ENCODE measurements at places on chromosomes 5 and 9. TPM values are rescaled to one million over a fixed set of nuclear protein-coding genes. Genes with fewer than 3 reads are reported as not detected.

TAF11L5 gene
- not detected for total RNA-seq

OLFML2A gene
- 0.32 TPM for total RNA-seq

GRM6 gene
- not detected for total RNA-seq

SCGB3A1 gene
- total RNA-seq = not detected

CNOT8 gene
- total RNA-seq = 93.2 TPM

SH3RF2 gene
- total RNA-seq = 2.6 TPM

NR2F1-AS1 gene
- 12.2 TPM for total RNA-seq

F2RL2 gene
- 0.65 TPM for total RNA-seq

SLC25A48 gene
- total RNA-seq = not detected

AQP7 gene
- total RNA-seq = not detected

SHC3 gene
- total RNA-seq = 1.9 TPM

CTXN3 gene
- total RNA-seq = under 0.01 TPM

SPATA31D4 gene
- total RNA-seq = not detected

AIF1L gene
- total RNA-seq = 16.4 TPM

NKD2 gene
- total RNA-seq = not detected

Measured in epithelial cell of umbilical artery (primary cell).